ENCODE measurements at places on chromosomes 3 and 15.
A peak's percentile ranks its signal among the peaks of the same experiment; 100 is the strongest.

GRCh38 chr3:39934696-39935095 lies 125.3 kb downstream of the MYRIP start:
- no peak for DNase-seq

GRCh38 chr3:45937206-45938042 lies 5.8 kb upstream of the CXCR6 start:
- DNase-seq: no peak

- DNase-seq: peak; percentile 85
Measured at GRCh38 chr3:126208606-126209256, 28.3 kb upstream of the ALDH1L1 start.

DNA sequence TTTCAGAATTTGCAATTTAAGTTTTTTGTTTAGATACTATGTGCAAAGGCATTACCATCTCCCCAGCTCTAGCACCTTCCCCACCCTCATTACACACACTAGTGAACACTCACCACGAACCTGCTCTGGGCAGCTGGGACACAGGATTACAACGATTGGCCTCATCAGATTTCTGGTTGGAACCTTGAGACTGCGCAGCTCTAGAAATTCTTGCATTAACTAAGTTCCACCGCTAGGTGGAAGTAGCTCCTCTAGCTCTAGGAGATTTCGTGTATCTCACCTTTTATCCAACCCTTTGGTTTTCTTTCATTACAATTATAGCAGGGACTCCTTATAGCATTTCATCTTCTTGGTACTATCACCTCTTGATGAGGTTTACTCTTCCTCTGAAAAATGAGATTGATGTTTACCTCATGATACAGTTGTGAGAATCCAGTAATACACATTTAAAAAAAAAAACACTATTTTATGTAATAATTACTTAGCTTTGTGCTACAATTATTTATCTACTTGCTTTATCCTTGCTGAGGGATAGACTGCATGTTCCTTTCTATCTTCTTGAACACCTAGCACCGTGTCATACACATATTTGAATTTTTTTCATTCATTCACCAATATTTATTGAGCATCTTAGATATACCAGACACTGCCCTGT lies 28.7 kb upstream of the PLOD2 start:
- no peak for DNase-seq

GRCh38 chr15:98791046-98791701 lies 142.8 kb downstream of the IGF1R start:
- DNase-seq: no peak

- no peak for DNase-seq
Measured at GRCh38 chr3:57961828-57962447, 46.3 kb upstream of the FLNB start.

- no peak for DNase-seq
Measured at GRCh38 chr3:123353227-123353849, 95.6 kb downstream of the ADCY5 start.

GRCh38 chr3:155871746-155872158 lies 1.3 kb downstream of the GMPS start:
- DNase-seq: no peak

DNA sequence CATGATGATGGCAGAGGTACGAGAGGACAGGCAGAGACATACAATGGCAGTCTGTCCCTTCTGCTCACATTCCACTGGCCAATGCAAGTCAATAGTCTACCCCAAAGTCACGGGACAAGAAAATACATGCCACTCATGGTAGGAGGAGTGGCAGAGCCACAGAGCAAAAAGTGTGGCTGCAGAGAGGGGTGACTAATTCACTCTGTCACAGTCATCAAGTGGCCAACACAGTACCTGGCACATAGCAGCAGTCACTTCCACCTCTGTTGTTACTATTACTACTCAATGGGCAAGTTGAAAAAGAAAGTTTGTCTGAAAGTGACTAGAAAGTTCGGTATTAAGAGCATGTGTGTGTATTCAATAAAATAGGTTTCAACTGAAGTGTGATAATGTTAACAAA lies 91.4 kb downstream of the SMAD3 start:
- DNase-seq: no peak

DNA sequence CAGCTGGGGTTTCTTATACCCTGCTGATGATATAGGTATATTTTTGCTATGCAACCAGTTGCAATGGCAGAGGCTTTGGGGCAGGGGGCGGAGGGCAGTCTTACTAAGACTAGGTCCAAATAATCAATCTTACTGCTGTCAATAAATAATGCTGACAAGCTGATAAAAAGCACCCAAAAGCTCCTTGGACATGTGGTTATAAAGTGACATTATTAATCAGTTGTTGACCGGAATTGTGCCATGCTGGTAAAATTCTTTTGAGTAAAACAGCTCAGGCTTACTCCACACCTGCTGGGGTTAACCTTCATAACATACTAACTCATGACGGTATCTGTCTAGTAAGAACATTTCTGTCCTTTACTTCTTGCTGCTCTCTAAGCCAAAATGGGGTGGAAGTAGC lies 101.9 kb downstream of the CHST2 start:
- no peak for DNase-seq

DNA sequence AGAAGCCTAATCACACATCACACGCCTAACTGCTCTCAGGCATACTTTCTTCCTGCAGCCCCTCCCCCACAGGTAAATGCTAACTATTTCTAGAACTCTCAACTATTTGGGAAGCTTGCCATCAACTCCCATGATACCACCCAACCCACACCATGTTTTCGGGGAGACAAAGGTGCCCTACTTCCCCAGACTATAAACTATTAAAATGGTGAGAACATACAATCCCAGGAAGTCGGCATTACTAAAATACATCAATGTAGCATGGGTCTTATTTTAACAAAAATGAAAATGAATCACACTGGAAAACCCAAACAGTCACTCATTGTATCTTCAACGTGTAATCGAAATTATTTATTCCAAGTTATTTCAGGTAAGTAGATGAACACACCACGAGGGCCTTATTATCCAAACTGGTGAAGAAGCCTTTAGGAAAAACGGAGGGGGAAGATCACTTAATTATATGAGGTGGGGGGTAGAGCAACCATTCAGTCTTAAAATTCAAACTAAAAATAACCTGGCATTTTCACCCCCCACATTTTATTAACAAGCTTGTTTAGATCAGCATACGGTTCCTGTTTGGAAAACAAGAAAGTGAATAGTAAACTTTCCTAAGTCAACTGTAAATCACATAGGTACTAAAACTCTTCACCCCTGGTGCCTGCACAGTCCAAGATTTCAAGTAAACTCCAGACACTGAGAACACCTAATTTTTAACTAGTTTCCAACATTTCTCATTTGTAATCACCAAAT lies 1.9 kb downstream of the TBL1XR1 start:
- peak; percentile 50 for DNase-seq

DNA sequence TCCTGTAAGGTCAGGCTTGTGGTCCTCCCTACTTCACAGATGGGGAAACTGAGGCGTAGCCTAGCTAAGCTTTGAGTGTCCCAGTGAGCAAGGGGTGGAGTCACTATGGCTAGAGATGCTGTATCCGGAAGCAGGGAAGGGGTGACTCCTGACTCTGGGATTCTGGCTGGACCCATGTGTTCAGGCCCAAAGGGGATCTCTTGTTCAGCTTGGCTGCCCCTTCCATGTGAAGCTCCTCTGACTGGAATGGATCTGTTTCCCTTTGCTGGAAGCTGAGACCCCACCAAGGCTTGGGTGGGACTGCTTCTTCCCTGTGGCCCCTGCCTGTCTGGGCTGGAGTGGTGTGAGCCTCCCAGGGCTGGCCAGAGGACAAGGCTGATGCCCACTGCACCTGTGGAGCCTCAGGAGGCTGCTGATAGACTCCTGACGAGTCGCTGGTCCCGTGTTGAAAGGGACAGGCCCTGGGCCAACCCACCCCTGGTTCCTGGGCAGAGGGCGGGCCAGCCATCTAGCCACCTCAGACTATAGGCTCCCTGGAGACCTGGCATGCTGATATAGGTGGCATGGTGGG lies 1.0 kb downstream of the MAPKAPK3 start:
- peak; percentile 63 for DNase-seq

DNA sequence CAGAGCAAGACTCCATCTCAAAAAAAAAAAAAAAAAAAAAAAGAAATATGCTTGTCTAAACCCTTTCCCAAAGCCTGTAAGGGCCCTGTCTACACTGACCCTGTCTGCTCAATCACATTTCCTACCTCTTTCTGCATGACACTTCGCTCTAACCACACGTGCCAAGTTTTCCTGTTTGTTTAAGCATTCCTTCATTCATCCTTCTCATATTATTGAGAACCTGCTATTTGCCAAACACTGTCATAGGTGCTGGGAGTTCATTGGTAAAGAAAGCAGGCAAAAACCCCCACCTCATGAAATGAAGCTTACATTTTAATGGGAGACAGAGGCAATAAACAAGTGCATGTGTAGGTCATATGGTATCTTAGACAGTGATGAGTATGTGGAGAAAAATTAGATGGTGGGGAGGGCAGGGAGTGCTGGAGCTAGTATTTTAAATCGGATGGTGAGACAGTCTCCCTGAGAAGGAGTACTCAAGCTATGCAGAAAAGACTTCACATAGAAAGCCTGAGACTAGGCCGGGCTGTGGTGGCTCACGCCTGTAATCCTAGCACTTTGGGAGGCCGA lies 48.0 kb downstream of the B3GNT5 start:
- no peak for DNase-seq

DNA sequence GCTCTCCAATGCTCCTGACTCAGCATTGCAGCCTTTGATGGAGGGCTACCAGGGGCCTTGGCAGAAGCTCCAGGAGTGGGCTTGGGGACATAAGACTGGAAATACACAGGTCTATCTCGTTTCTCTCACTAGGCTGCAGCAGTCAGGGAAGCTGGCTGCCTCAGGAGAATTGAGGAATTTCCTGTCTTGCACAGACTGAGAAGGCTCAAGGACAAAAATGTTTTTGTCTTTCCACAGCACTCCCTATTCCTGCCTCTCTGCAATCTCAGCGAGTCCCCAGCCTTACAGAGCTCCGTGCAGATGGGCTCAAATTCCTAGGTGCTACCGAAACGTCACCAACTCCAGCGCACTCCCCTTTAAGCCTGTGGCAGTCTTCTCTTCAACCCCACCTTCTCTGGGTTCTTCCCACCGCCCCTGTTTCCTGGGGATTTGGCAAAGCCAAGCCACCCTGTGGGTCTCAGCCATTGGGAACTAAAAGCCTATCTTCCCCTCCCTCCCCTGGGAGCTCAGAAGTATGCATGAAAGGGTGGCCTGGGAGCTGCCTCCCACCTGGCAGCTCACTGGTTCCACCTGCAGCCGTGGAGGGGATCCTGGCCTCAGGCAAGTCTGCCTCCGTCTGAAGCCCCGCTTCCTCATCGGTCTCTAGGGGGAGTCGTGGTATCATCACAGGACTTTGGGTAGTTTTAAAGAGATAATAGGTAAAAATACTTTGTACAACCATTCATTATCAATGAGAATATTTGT lies 322.6 kb upstream of the FRG2C start:
- DNase-seq: no peak

DNA sequence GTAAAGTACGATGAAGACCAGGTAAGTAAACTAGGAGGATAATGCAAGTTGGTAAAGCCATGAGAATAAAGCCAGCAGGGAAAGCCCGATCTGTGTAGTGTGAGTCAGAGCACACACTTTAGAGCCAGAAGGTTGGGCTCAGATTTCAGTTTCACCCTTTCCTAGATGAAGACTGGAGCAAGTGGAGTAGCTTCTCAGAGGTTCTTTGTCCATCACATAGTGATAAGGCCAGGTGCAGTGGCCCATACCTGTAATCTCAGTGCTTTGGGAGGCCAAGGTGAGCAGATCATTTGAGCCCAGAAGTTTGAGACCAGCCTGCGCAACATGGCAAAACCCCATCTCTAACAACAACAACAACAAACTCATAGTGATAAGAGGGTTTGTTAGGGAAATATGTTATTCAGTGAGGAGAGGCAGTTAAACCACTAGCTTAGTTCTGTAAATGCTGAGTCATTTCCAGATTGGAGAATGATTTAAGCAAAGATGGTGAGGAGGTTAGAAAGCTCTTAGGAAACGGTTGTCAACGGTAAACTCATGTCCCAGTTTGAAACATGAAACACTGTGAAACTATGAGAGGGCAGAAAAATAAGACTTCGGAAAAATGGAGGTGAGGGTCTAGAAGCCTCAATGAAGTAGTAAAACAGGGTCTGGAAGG lies 39.0 kb downstream of the IL12A start:
- no peak for DNase-seq

DNA sequence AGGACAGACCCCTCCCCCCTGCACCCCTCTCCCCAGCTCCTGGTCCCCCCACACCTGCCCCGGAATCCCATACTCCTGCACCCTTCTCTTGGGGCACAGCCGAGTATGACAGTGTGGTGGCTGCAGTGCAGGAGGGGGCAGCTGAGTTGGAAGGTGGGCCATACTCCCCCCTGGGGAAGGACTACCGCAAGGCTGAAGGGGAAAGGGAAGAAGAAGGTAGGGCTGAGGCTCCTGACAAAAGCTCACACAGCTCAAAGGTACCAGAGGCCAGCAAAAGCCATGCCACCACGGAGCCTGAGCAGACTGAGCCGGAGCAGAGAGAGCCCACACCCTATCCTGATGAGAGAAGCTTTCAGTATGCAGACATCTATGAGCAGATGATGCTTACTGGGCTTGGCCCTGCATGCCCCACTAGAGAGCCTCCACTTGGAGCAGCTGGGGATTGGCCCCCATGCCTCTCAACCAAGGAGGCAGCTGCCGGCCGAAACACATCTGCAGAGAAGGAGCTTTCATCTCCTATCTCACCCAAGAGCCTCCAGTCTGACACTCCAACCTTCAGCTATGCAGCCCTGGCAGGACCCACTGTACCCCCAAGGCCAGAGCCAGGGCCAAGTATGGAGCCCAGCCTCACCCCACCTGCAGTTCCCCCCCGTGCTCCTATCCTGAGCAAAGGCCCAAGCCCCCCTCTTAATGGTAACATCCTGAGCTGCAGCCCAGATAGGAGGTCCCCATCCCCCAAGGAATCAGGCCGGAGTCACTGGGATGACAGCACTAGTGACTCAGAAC lies 9.8 kb downstream of the MAP1A start:
- DNase-seq: no peak

DNA sequence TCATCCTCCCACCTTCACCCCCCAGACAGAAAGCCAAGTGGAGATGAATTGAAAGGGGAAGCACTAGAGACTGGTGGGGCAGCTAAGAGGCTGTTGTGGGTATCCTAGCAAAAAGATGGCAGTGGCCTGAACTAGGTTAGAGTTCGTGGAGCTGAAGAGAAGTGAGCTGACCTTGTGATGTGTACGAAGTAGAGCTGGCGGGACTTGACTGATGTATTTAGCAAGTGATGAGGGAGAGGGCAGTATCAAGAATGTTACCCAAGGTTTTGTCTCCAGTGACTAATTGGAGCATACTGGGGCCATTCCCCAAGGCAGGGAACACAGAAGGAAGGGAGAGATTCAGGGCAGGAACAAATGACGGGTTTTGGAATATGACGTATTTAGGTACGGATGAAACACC lies 50.0 kb upstream of the CP start:
- DNase-seq: no peak

GRCh38 chr3:81585056-81585455 lies 176.4 kb downstream of the GBE1 start:
- DNase-seq: no peak

DNA sequence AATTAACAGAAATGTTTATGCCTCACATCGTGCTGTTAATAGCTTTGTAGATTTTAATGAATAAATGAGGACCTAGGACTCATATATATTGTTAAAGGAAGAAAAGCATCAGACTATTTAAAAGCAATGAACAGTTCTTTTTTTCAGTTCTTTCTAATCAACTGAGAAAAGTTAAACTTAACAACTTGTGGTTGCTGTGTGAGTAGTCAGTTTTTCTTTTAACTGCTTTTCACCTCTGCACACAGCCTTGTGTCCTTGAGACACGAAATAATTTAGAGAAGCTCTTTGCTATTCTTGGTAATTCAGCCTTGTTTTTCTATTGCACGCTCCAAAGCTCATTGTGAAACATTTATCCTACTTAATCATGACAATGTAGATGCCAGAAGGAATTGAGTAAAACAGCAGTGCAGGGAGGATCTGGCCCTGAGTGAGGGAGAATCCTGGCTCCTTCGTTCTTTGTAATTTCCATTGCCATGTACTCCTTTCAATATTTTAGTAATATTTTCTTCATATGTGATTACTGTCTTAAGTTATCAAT lies 499.0 kb downstream of the PYDC2 start:
- no peak for DNase-seq

All from heart right ventricle (tissue), 16 donors.